ENCODE measurements at places on chromosomes 2 and 18.

GRCh38 chr2:200310545-200310971 is 4.1 kb downstream of the SPATS2L start:
- peak; percentile 76 for DNase-seq

DNA sequence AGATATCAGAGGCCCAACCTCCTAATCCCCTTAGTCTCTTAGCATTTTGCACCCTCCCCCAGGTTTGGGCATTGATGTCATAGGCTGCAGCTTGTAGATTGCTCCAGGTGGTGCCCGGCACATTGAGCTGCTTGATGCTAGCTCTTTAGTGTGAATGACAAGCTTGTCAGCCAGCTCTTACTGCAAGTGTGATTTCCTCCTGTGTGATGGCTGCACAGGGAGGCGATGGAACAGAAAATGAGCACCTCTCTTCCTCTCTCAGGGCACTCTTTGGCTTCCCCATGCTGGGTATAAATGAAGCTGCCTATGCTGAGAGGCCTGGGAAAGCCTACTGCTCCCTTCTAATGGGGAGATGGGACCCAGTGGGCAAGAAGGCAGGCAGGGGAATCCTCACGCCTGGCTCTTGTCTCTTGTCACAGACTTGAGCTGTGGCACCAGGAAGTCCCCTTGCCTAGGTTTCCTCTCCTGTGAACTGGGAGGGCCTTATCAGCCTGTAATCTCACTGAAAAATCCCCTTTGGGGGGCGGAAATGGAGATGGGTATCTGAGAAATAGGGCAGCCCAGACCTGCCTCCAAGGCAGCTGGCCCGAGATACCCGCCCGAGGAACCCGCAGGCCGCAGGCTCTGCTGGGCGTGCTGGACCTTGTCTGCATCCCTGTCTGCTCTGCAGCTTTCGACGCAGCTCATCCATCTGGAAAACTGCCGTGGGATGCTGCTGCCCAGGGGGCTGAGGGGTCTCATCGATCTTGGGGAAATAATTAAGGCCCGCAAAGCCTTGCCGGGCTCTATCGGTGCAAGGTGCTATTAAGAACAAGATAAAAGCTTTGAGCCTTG is 163.5 kb upstream of the CXCR4 start:
- DNase-seq: no peak

DNA sequence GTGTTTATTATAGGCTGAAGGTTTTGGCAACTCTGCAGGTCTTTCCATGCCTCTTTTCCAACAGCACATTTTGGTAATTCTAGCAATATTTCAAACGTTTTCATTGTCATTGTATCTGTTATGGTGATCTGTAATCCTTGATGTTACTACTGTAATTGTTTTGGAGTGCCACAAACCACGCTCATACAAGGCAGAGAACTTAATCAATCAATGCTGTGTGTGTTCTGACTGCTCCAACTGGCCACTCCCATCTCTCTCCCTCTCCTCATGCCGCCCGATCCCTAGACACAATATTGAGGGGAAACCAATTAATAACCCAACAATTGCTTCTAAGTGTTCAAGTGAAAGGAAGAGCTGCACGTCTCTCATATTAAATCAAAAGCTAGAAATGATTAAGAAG is 32.9 kb downstream of the HDLBP start:
- DNase-seq: no peak

GRCh38 chr2:49753344-49753985 is 599.1 kb upstream of the FSHR start:
- DNase-seq: no peak

DNA sequence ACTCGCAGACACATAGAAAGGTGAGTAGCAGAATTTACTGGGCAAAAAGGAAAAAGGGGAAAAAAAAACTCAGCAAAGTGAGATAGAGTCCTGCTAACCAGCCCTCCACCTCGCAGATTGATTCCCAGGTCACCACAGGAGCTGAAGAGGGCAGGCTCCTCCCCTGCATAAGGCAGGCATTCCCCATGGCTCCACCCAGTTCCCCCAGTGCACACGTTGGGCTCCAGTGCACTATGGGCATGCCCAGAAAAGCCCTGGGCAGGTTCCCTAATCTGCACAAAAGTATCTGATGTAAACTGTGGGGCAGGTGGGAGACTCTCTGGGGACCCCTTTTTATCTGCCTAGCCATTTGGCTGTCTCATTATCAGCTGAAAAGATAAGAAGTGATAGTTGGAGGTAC is 461.2 kb upstream of the TMEFF2 start:
- DNase-seq: no peak
